ENCODE measurements at places on chromosomes 16 and 17.

GRCh38 chr16:85556456-85557082 is 56.6 kb upstream of the GSE1 start:
- DNase-seq = peak; percentile 24

DNA sequence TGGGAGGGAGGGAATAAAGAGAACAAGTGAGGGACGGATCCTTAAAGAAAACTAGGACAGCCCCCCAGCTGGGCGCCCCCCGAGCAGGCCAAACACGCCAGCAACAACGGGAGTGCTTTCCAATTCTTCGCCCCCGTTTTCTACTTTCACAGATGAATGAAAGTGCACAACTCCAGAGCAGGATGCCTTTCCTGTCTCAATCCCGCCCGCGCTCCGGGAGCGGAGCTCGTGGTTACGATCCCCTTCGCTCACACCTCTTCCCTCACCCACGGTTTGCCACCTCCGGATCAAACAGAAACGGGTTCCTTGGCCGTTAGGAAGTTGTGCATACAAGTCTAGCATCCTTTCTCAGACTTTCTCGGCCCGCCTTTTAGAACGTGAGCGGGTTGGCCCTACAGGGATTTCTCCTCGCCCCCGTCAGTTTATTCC is 680 bp downstream of the SKA2 start:
- DNase-seq = no peak

DNA sequence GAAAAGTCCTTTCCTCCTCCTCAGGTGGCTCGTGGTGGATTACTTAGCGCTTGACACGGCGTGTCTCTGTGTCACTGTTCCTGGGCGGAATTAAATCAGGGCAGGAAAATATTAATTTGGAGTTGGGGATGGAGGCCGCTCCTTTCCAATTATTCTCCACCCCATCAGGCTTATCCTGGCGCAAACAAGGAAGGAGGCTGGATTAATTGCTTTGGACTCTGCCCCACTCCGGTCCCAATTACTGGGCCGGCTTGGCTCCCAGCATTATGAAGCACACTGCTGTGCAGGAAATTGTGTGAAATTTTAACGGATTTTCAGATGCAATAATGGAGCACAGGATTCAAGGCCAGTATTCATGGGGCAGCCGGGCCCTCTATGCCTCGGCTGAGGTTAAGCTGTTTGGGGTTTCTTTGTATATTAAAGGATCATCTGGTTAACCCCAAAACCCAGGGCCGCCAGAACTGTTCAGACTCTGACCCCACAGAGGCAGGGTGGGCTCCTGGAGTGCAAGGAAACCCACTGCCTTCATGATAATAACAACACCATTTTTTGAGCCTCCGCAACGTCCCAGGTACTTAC is 87.8 kb downstream of the MRM1 start:
- no peak for DNase-seq

GRCh38 chr16:84559311-84559932 is 55.0 kb upstream of the MEAK7 start:
- DNase-seq = no peak

GRCh38 chr16:64234200-64234599 is 887.7 kb downstream of the CDH11 start:
- DNase-seq = no peak

GRCh38 chr16:27759967-27760788 is 210.2 kb downstream of the KATNIP start:
- no peak for DNase-seq

GRCh38 chr16:23838485-23839142 is 2.8 kb downstream of the PRKCB start:
- DNase-seq = no peak

DNA sequence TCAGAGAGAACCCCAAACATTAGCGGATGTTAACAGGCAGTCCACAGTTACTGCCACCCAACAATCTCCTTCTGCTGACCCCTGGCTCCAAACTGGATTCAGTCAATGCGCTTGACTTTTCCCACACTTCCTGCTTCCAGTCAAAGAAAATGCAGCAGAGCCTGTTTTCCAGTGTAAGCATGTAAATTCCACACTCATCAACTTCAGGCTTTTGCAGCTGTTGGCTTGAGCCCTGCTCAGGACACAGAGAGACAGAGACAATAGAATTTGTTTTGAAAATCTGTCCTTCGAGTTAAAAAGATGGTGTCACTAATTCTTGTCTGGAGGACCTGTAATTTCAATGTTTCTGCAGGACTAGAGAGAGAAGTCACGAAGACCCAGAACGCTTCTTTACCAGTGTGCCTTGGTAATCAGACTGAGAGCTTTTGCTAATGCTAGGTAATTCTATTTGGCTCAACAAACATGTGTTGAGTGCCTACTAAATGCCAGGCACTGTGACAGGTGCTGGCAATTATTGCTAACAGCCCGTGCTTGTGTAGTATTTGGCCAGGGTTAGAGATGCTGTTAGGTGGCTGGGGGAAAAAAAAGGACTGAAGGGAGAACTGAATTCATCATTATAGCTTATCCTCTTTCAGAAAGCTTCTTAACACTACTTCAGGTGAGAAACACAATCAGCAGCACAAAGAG is 32.5 kb downstream of the HOXB1 start:
- no peak for DNase-seq

- DNase-seq = no peak
These were observed 5.1 kb upstream of the C1QTNF8 start for GRCh38 chr16:1101133-1101532.

DNA sequence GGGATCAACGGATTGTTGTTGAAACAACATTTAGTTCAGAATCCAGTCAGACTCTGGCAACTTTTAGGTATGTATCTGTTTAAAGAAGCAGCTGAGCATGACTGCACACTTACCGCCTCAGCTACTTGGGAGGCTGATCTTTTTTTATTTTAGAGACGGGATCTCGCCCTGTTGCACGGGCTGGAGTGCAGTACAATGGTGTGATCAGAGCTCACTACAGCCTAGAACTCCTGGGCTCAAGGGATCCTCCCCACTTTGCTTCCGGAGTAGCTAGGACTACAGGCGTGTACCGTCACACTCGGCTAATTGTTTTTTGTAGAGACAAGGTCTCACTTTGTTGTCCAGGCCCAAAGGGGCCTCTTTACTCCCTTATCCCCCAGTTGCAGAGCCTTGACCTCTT is 2.3 kb downstream of the SPG7 start:
- no peak for DNase-seq

- no peak for DNase-seq
These were observed 21.6 kb downstream of the POLR3E start for GRCh38 chr16:22318690-22319358.

GRCh38 chr16:77376358-77376757 is 58.5 kb downstream of the ADAMTS18 start:
- no peak for DNase-seq

DNA sequence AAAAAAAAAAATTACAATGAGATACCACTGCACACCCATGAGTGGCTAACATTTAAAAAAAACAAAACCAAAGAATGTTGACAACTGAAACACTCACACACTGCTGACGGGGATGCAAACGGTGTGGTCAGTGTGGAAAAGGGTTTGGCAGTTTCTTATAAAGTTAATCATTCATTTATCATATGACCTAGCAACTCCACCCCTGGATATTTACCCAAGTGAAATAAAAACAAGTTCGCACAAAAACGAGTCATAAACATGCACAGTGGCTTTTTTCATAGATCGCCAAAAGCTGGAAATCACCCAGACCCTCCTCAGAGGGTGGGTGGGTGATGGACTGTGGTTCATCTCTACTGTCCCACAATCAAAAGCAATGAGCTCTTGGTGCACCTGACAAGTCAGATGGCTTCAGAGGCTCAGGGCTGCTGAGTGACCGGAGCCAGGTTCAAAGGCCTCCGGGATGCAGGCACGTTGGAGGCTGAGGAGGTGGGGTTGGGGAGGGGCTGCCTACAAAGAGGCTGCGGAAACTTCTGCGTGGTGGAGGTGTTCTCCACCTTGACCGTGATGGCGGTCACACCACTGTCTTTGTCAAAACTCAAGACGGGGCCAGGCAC is 14.2 kb downstream of the RAB40B start:
- no peak for DNase-seq

- no peak for DNase-seq
These were observed 10.8 kb downstream of the TP53 start for GRCh38 chr17:7676533-7676932.

GRCh38 chr16:1635070-1635469 is 22.9 kb downstream of the CRAMP1 start:
- no peak for DNase-seq

GRCh38 chr16:56738221-56738620 is 8.3 kb downstream of the NUP93 start:
- no peak for DNase-seq
